T follicular helper cell (primary cell): ENCODE measurements at places on chromosomes 5 and 9.

DNA sequence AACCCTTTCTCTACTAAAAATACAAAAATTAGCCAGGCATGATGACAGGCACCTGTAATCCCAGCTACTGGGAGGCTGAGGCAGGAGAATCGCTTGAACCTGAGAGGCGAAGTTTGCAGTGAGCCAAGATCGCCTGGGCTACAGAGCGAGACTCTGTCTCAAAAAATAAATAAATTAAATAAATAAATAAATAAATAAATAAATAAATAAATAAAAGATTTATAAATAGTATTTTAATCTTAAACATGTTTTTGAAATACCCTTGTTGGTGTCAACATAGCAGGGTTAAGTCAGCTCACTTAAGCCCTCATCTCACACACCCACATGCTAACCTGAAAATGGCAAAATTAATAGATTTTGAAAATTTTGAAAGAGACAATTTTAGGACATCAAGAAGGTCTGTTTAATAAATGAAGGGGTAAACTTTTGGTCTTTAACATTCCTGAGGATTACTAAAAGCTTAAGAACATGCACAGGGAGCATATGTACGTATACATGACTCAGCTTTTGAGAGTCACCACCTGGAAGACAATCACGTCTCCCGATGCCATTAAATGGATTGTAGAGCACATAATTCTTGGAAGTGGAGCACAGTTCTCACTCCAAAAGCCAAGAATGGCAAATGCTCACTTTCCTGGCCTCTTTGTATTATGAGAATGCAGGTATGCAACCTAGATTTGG lies 202.5 kb downstream of the GDNF start:
- DNase-seq = no peak

DNA sequence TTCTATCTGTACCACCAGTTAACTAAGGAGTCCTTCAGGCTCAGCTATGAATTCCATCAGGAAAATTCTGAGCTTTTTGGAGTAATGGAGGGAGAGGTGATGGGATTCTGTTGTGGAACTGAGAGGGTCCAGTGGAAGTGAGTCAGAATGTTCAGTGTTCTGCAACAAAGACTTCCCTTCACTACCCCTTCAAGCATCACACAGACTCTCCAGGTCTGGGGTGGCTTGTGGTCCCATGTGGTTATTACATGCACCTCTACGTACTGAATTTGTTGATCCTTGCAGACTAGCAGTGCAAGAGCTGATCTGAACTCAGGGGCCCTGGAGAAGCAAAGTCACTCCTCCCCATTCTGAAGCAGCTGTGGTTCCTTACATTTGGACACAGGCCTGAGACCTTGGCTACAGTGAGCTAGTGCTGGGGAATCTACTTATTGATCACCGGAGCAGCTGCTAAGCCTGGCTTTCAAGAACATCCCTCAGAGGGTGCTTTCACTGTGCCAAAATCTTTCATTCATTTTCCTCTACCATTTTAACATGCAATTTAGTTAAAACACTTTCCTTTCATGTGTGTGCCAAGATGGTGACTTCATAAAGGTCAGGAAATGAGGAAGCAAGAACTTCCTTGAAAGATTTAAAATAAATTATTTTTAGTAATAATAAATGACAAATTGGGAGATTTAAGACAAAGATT lies 75.0 kb upstream of the TNC start:
- no peak for DNase-seq

- peak; percentile 6 for DNase-seq
These were observed at the start of gene ZDHHC21 for GRCh38 chr9:14693251-14693861. Gene ZDHHC21 (minus strand): TSS chr9:14693432. CDS start chr9:14674340, 19,092 bp downstream.

- no peak for DNase-seq
These were observed 1.9 kb upstream of the DCAF10 start for GRCh38 chr9:37798677-37799076.

DNA sequence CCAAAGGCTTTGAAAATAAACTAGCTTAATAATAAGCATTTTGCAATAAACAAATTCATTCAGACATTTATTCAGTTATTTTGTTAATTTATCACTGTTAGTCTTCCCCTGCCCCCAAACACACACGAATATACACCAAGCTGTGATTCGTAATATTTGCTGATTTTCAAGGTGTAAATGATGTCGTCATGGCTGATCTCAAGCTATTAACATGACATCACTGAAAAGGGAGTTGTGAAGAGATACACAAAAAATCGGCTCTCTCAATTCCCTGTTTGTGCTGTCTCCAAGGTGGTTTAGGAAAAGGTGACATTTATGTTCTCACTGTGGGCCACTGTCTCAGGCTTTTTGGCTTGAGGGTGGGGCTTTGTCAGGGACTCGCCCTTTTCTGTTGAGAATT lies 413.3 kb downstream of the CDH9 start:
- no peak for DNase-seq
